ENCODE measurements at places on chromosomes 4 and X.

GRCh38 chr4:41542526-41543275, 4.7 kb downstream of the LIMCH1 start:
- DNase-seq, result no peak

- no peak for DNase-seq
Observed at GRCh38 chr4:140937866-140938265, 181.7 kb upstream of the TBC1D9 start.

GRCh38 chrX:69600182-69600581, 15.7 kb upstream of the EDA start:
- no peak for DNase-seq

DNA sequence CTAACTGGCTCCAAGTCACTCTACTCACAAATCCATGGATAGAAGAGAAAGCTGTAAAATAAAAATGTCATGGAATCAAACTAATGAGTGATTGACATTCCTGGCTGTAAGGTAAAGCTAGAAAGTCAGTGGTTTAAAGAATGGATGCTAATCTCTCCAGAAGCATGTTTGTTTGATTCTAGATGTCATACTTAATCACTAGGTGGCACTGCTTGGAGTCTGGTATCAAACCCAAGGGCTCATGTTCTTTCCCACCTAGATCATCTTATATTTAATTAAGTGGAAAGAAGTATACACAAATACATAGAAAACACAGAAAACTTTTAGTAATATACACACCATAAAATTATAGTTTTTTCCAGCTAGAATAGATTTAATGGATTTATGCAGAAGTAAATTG, 2666.6 kb downstream of the PCDH7 start:
- no peak for DNase-seq

DNA sequence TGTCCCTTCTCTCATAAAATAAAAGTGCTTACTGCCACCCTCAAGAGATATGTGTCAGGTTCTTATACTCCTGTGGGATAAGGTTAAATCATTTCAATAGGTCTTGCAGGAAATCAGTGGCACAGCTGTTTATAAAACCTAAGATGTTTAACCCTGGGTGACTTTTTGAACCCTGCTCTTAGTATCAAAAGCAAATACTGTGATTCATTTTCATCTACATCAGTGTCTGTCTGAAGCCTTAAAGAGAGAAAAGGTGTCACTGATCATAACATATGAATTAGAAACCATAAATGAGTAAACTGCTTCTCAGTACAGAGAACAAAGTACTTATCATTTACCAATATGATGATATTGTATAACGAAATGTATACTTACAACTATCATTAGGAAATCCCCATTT, 59.0 kb downstream of the CCSER1 start:
- peak; percentile 11 for DNase-seq
